ENCODE measurements at places on chromosomes 16 and 17. TPM values are rescaled to one million over a fixed set of nuclear protein-coding genes. Genes with fewer than 3 reads are reported as not detected.

DNA sequence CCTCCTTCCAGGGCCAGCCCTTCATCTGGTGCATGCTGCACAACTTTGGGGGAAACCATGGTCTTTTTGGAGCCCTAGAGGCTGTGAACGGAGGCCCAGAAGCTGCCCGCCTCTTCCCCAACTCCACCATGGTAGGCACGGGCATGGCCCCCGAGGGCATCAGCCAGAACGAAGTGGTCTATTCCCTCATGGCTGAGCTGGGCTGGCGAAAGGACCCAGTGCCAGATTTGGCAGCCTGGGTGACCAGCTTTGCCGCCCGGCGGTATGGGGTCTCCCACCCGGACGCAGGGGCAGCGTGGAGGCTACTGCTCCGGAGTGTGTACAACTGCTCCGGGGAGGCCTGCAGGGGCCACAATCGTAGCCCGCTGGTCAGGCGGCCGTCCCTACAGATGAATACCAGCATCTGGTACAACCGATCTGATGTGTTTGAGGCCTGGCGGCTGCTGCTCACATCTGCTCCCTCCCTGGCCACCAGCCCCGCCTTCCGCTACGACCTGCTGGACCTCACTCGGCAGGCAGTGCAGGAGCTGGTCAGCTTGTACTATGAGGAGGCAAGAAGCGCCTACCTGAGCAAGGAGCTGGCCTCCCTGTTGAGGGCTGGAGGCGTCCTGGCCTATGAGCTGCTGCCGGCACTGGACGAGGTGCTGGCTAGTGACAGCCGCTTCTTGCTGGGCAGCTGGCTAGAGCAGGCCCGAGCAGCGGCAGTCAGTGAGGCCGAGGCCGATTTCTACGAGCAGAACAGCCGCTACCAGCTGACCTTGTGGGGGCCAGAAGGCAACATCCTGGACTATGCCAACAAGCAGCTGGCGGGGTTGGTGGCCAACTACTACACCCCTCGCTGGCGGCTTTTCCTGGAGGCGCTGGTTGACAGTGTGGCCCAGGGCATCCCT is 7.4 kb downstream of the NAGLU start:
- H3K27me3 ChIP-seq = no peaks in the 10 kb centered on the region
- H3K4me3 ChIP-seq = no peak overlapping the region
- H3K27ac ChIP-seq = no peak overlapping the region
- no peak for DNase-seq
- H3K4me1 ChIP-seq = peaks cover 3% of the 10 kb centered on the region

GRCh38 chr17:76585033-76585648 is 519 bp downstream of the ST6GALNAC2 start:
- H3K36me3 ChIP-seq = no peaks in the 10 kb centered on the region
- peak overlapping the region; percentile 71 for H3K4me3 ChIP-seq

DNA sequence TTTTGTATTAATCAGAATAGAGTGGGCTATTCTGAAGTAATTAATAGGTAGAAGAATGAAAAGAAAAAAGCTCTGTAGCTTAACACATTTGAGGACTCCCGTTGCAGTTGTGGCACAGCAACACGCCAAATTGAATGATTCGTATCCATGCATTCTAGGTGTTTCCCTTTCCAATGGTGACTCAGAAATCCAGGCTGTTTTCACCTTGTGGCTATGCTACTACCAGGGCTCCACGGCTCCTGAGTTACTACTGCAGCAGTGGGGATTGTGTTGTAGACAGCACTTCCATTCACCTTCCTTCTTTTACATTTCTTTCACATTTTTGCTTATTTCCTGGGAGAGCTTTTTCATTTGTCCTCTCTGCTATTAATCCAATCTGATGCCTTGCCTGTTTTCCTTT is 1616.4 kb downstream of the CDH8 start:
- DNase-seq = no peak
- no peaks in the 10 kb centered on the region for H3K27me3 ChIP-seq
- 0 out of 2 replicates have a peak overlapping the region, but pooled peaks have one; percentile 6 for H3K27ac ChIP-seq
- H3K36me3 ChIP-seq = no peaks in the 10 kb centered on the region
- peaks cover 15% of the 10 kb centered on the region for H3K4me1 ChIP-seq
- no peak overlapping the region for H3K4me3 ChIP-seq

- no peaks in the 10 kb centered on the region for H3K36me3 ChIP-seq
- no peaks in the 10 kb centered on the region for H3K27me3 ChIP-seq
- no peak overlapping the region for H3K27ac ChIP-seq
- H3K4me3 ChIP-seq = no peak overlapping the region
These were observed 1.4 kb upstream of the CEP295NL start for GRCh38 chr17:78904371-78904770.

Gene SMPD3
- 0.99 TPM for total RNA-seq

DNA sequence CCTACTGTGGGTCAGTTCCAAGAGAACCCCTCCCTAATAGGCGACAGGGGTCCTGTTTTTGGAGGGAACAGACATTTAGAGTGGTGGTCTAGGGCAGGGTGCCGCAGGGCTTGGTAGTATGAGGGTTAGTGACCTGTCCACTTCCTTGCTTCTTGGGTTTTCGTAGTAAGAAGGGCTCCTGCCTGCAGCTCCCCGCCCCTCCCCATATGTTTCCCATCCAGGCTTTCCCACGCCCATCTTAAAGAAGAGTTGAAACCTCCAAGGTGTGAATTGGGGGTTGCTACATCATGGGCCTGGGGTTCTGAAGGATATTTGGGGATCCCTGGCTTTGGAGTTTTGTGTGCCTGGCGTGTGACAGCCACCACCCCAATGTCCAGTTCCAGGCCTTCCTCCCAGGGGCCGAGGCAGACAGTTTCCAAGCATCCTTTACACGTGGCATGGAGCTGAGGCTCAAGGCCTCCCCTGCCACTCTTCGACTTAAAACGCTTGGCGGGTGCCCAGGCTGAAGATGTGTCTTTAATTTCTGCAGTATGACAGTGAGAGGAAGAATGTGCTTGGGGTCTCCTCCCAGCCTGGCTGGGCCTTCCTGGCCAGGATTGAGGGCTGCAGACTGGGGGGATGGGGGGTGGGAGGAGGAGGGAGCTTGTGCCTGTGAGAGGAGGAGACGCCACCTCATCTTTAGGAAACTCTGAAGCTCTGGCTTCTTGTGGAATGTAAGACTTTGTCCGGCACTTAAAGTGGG is 2.3 kb upstream of the COL1A1 start:
- H3K4me3 ChIP-seq = no peak overlapping the region
- H3K36me3 ChIP-seq = no peaks in the 10 kb centered on the region
- H3K27me3 ChIP-seq = peaks cover 66% of the 10 kb centered on the region
- peaks cover 47% of the 10 kb centered on the region for H3K4me1 ChIP-seq

DNA sequence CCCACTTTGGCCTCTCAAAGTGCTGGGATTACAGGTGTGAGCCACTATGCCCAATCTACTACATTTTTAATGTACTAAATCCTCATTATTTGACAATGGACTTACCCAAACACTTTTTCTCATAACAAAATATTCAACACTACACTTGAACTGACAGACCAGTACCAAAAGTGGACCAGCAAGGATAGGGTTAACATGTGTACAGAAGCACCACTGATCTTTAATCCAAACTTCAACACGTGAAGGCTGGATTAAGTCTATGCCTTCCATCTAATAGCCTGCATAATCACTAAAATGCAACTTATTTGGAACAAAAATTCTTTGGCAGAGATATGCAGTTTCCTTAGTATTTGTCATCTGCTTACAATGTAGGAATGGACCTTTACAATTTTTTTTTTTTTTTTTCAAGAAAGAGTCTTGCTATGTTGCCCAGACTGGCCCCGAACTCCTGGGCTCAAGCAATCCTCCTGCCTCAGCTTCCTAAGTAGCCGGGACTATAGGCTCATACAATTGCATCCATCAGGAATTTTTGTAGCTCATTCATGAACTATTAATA is 60.0 kb upstream of the BCAR1 start:
- no peak for DNase-seq
- H3K36me3 ChIP-seq = peaks cover 4% of the 10 kb centered on the region
- 0 out of 2 replicates have a peak, but pooled peaks cover 4% of the 10 kb centered on the region for H3K4me1 ChIP-seq

Gene ORAI3
- total RNA-seq = 10.8 TPM

DNA sequence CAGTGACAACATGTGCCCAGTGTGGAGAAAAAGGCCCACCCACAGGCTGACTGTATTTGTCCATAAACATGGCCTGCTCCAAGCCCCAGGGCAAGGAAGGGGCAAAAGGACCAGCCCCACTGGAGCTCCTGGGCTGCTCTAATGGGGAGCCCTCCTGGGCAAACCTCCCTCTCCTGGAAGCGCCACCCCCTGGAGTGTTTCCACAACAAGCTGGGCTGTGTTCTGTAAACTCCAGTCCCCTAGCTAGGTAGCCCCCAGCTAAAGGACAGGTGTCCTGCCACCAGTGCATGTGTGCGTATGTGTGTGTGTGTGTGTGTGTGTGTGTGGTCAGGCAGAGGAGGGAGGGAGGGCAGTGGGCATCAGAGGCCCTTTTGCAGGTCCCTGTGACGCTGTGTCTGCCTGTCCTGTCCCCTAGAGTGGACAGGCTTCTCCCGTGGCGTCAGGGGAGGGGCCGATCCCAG is 11.3 kb upstream of the STAC2 start:
- H3K4me1 ChIP-seq = peaks cover 17% of the 10 kb centered on the region
- H3K36me3 ChIP-seq = no peaks in the 10 kb centered on the region
- no peak for DNase-seq

DNA sequence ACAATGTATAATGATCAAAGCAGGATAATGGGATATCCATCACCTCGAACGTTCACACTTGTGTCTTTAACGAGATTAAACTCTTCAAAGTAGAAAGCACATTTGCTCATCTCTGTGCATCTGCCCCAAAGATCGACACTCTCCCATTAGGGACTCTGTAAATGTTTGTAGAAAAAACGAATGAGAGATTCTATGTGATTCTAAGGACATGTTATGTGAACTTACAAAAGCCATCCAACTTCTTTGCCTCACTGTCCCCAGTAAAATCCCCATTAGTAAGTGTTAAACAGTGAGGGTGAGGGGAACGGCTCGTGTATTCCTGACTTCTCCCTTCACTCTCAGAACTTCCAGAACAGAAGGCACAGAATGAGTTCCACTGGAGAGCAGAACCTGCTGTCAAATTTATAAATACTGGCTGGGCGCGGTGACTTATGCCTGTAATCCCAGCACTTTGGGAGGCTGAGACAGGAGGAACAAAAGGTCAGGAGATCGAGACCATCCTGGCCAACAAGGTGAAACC is 134.1 kb downstream of the WSCD1 start:
- no peak overlapping the region for H3K27ac ChIP-seq
- H3K27me3 ChIP-seq = no peaks in the 10 kb centered on the region
- no peak overlapping the region for H3K4me3 ChIP-seq
- no peaks in the 10 kb centered on the region for H3K4me1 ChIP-seq

Gene ASGR1
- 17.7 TPM for total RNA-seq

DNA sequence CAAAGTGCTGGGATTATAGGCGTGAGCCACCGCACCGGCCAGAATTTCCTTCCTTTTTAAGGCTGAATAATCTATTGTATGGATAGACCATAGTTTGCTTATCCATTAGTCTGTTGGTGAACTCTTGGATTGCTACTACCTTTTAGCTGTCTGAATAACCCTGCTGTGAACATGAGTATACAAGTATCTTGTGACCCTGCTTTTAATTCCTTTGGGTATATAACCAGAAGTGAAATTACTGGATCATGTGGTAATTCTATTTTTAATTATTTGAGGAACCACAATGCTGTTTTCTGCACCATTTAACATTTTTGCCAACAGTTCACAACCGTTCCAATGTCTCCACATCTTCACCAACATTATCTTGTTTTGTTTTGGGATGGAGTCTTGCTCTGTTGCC is 4.6 kb upstream of the OTOA start:
- no peak overlapping the region for H3K27ac ChIP-seq
- peaks cover 12% of the 10 kb centered on the region for H3K36me3 ChIP-seq
- H3K4me1 ChIP-seq = peaks cover 5% of the 10 kb centered on the region
- peaks cover 3% of the 10 kb centered on the region for H3K27me3 ChIP-seq

DNA sequence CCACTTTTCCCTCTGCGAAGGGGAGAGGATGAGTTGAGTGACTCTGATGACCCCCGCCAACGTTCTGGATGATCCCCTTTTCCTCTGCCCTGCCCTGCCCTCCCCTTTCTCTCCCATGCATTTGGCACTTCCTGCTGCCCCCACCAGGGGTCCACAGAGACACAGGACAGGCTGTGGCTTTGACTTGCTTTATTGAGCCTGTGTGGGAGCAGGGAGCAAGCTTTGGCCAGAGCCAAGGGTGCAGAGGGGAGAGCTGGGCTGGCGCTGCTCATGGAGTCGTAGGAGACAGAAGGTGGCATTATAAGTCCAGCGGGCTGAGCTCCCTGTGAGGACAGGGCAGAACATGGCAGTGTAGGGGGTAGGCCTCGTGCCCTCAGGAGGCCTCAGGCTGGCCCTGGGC is 1.6 kb downstream of the PPY start:
- no peak overlapping the region for H3K4me3 ChIP-seq
- peaks cover 20% of the 10 kb centered on the region for H3K4me1 ChIP-seq
- H3K27me3 ChIP-seq = peaks cover 46% of the 10 kb centered on the region
- peak; percentile 77 for DNase-seq
- no peak overlapping the region for H3K27ac ChIP-seq

DNA sequence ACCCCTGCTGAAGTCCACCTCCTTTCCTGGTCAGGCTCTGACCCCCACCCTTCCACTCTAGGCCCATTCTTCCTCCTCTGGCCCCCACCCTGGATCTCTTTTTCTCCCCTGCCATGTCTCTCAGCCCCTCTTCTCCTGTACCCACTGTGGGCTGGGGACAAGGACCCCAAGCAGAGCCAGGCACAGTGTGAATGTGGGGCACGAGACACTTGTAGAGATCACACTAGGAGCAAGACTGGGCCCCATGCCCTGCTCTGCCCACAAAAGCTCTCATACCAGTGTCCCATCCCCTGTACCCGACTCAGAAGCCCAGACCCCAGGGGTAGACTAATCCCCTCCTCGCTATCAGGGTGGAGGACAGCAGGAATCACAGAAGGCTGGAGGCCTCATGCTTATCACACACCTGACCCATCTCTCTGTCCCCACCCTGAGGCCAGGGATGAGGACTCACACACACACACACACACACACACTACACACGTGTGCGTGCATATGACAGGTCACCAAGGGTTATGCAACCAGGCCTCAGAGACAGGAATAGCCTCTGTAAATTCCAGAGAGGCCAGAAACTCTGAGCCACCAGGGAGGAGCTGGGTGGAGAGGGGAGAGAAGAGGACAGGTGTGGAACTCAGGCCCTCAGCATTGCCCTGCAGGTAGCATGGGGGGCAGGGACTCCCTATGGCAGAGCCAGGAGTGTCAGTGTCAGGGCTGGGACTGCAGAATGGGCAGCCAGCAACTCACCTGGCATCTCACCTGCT is 21.1 kb downstream of the ARHGAP27 start:
- H3K4me3 ChIP-seq = no peak overlapping the region
- H3K27me3 ChIP-seq = peaks cover 3% of the 10 kb centered on the region
- H3K4me1 ChIP-seq = peaks cover 37% of the 10 kb centered on the region
- DNase-seq = no peak
- H3K36me3 ChIP-seq = no peaks in the 10 kb centered on the region
- peak overlapping the region; percentile 46 for H3K27ac ChIP-seq

GRCh38 chr16:26905336-26905735 is 161.4 kb upstream of the C16orf82 start:
- H3K36me3 ChIP-seq = no peaks in the 10 kb centered on the region
- no peak for DNase-seq
- no peaks in the 10 kb centered on the region for H3K27me3 ChIP-seq
- H3K4me3 ChIP-seq = no peak overlapping the region

GRCh38 chr17:13002761-13003453 is 14.9 kb downstream of the ELAC2 start:
- no peaks in the 10 kb centered on the region for H3K4me1 ChIP-seq
- peak; percentile 83 for DNase-seq
- no peaks in the 10 kb centered on the region for H3K27me3 ChIP-seq
- H3K4me3 ChIP-seq = no peak overlapping the region
- no peak overlapping the region for H3K27ac ChIP-seq
- H3K36me3 ChIP-seq = peaks cover 55% of the 10 kb centered on the region

Gene HOXB1
- 0.41 TPM for total RNA-seq
